Keratinocyte (primary cell): ENCODE measurements at places on chromosomes 4 and X. TPM values are rescaled to one million over a fixed set of nuclear protein-coding genes. Genes with fewer than 3 reads are reported as not detected.

DNA sequence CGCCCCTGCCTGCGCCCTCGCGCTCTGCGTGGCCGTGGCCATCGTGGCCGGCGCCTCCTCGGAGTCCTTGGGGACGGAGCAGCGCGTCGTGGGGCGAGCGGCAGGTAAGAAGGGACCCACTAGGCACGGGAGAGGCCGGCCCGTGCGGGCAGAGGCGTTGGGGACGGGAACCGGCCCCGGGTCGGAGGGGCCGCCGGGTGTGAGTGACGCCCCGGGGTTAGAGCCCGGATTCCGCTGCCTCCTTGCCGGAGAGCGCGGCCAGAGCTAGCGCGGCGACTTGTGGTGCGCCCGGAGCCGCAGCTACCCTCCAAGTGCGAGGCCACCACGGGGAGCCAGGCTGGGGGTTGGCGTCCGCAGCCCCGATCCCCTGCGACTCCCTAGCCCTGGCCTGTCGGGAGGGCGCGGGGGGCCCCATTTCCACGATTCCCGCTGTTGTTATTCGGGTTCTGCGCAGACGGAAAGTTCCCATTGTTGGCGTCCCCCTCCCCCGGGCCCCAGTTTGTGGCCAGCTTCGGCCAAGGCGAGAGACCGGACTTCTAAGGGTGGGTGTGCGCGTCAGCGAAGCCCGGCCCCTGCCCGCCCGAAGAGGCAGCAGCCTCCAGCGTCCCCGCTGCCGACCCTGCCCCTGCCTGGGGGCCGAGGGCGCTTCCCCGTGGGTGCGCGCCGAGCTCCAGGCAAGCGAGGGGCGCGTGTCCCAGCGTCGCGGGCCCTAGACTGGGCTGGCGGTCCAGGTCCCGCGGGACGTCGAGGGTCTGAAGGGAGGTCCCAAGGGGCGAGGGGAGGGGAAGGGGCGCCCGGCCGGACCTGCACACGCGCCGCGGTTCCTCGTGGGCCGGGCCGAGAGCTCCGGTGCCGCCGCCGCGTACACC, 1.1 kb downstream of the FGFR3 start:
- H3K36me3 ChIP-seq = peaks cover 9% of the 10 kb centered on the region
- peaks cover 8% of the 10 kb centered on the region for H3K27me3 ChIP-seq
- no peak overlapping the region for H3K27ac ChIP-seq
- peak overlapping the region; percentile 72 for H3K4me3 ChIP-seq

- H3K27me3 ChIP-seq = no peaks in the 10 kb centered on the region
- no peak for DNase-seq
- H3K4me3 ChIP-seq = no peak overlapping the region
- H3K4me1 ChIP-seq = peaks cover 3% of the 10 kb centered on the region
- no peak overlapping the region for H3K27ac ChIP-seq
Observed at GRCh38 chr4:22683726-22684125, 9.0 kb upstream of the GBA3 start.

- H3K27ac ChIP-seq = no peak overlapping the region
- H3K4me3 ChIP-seq = no peak overlapping the region
- DNase-seq = no peak
Observed at GRCh38 chrX:13538414-13538813, 31.0 kb upstream of the EGFL6 start.

- H3K27me3 ChIP-seq = no peaks in the 10 kb centered on the region
- peaks cover 8% of the 10 kb centered on the region for H3K4me1 ChIP-seq
- no peak overlapping the region for H3K4me3 ChIP-seq
- no peaks in the 10 kb centered on the region for H3K36me3 ChIP-seq
Observed at GRCh38 chrX:71922686-71923085, 12.0 kb downstream of the NHSL2 start.

GRCh38 chrX:35787867-35788266, 10.3 kb upstream of the MAGEB16 start:
- no peak overlapping the region for H3K27ac ChIP-seq
- no peaks in the 10 kb centered on the region for H3K4me1 ChIP-seq
- DNase-seq = no peak
- H3K36me3 ChIP-seq = no peaks in the 10 kb centered on the region
- no peaks in the 10 kb centered on the region for H3K27me3 ChIP-seq

DNA sequence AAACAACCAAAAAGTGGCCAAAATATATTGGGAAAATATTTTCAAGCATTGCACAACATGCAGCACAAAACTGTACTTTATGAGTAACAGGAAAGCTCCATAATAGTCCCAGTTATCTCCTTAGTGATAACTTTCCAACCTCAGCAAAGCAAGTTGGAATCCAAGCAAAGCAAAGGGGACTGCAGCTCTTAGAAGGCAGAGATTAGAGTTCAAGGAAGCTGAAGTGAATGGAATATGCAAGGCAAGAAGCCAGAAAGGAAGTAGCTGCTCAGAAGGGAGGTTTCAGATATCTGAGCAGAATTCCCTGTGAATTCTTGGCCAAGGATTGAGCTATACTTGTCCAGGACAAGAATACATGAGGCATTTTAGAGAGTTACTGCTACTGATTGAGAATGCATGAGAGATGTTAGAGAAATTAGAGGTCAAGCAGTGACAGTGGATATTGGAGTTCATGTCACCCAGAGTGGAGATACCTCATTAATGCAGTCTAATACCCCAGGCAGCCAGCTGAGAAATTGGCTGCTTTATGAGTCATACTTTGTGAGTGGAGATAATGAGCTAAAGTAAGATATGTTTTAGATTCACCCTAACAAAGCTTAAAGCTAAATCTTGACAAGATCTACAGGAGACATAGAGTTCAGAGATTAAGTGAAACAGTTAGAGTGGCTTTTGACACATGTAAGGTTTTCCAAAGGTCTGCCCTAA, 102.8 kb downstream of the INPP4B start:
- no peaks in the 10 kb centered on the region for H3K4me1 ChIP-seq
- no peak overlapping the region for H3K27ac ChIP-seq
- no peak for DNase-seq
- H3K4me3 ChIP-seq = no peak overlapping the region
- H3K36me3 ChIP-seq = no peaks in the 10 kb centered on the region
- H3K27me3 ChIP-seq = no peaks in the 10 kb centered on the region

DNA sequence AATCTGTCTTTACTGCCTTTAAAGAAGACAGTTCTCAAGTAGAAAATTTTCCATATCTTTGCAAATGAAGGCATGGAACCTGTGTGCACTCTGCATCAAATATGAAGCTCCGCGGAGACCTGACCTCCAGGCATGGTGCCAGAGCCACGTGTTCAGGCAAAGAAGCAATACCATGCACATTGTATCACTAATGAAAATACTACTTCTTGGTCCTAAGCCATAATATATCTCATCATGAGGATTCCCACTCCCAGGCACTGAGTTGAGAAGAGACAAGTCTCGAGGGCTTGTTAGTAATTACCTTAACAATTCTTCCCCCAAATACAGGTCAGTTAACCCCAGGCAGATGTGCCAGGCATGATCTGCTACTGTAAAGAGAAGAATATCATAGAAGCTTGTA, 56.7 kb downstream of the PCDH19 start:
- no peaks in the 10 kb centered on the region for H3K27me3 ChIP-seq
- H3K36me3 ChIP-seq = no peaks in the 10 kb centered on the region
- DNase-seq = no peak
- no peak overlapping the region for H3K4me3 ChIP-seq
- H3K27ac ChIP-seq = no peak overlapping the region
- no peaks in the 10 kb centered on the region for H3K4me1 ChIP-seq

DNA sequence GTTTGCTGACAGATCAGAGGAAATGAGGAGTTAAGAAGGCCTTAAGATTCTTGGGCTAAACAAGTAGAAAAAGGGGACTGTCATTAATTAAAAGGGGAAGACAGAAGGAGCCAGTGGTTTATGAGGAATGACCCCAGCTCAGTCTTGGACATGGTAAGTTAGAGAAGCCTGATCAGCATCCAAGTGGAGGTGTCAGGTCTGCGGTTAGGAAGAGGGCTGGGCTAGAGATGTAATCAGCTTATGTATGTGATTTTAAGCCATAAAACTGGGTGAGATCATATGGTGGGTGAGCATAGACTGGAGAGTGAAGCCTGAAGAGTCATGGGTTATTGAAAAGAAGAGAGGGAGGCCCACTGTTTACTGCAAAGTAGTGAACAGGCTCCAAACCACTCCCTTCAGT, 246.1 kb downstream of the NR3C2 start:
- DNase-seq = no peak
- no peak overlapping the region for H3K4me3 ChIP-seq
- no peaks in the 10 kb centered on the region for H3K27me3 ChIP-seq
- no peaks in the 10 kb centered on the region for H3K36me3 ChIP-seq

DNA sequence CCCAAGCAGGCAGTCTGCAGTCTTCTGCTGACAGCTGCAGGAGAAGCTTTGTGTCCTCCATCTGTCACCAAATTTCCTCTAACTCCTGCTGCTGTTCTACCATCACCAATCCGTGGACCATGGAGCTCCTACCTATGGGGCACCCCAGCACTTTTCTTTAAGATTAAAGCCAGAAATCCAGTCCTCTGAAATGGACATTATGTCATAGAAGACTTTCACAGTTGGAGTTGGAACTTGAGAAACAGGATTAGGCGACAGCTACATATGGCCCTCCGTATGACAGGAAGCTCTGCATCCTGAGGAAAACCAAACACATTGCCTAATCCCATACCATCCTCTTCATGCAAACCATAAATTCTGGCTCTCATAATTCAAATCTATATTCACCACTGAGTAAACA, 470.6 kb upstream of the GALNTL6 start:
- no peaks in the 10 kb centered on the region for H3K4me1 ChIP-seq
- no peaks in the 10 kb centered on the region for H3K36me3 ChIP-seq

DNA sequence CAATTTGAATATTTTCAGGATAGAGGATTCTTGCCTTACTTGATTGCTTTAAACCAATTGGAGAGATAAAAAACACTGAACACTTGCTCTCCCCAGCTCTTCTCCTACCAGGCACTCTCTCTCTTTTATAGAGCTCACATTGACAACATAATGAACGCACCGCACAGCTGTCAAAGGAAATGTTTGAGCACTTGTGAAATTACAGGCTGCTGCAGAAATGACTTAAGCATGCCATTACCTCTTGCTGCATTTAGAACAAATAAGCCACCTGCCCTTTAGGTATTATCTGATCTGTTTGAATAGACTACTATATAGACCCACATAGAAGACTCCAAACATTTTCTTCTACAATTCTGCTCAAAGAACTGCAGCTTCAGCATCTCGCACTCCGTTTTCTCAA, 227.7 kb downstream of the C4orf33 start:
- H3K27ac ChIP-seq = no peak overlapping the region
- no peaks in the 10 kb centered on the region for H3K27me3 ChIP-seq
- no peak overlapping the region for H3K4me3 ChIP-seq
- H3K4me1 ChIP-seq = no peaks in the 10 kb centered on the region
- no peak for DNase-seq

DNA sequence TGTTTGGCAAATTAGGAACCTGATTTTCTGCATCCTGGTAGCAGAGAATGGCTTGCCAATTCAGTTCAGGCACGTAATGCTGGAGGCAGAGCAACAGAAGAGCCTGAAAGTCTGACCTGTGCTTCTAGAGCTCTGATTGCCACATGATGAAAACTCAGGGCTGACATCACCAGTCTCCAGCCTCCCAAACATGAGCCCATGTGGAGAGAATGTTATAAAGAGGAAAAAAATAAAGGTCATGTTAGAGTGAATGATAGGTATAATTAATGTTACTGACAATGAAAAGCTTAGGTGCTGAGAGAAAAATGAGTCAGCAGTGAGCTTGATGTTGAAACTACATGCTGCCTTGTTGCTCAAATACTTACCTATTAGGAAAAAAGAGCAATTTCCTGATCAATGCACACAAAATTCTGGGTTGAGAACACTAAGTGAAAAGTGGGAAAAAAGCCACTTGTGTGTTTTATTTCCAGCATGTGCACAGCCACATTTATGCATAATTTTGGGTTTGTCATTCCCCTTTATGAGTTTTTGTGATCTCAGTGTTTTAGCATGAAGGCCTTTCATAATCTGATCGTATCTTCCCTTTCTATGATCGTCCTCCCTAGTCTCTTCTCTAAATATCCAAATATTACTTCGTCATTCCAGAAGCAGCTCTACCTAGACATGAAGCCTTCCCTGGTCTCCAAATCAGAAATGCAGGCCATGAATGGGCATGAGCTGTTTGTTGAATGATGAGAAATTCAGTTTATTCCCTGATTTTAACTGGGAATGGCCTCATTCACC, 113.3 kb upstream of the CPEB2 start:
- DNase-seq = no peak
- H3K4me3 ChIP-seq = no peak overlapping the region
- peaks cover 22% of the 10 kb centered on the region for H3K4me1 ChIP-seq

GRCh38 chr4:21735866-21736265, 212.7 kb downstream of the KCNIP4 start:
- no peaks in the 10 kb centered on the region for H3K27me3 ChIP-seq
- no peaks in the 10 kb centered on the region for H3K4me1 ChIP-seq
- no peak overlapping the region for H3K4me3 ChIP-seq
- no peak overlapping the region for H3K27ac ChIP-seq
- DNase-seq = no peak
- H3K36me3 ChIP-seq = no peaks in the 10 kb centered on the region

- H3K4me1 ChIP-seq = no peaks in the 10 kb centered on the region
- no peaks in the 10 kb centered on the region for H3K36me3 ChIP-seq
- H3K4me3 ChIP-seq = no peak overlapping the region
- DNase-seq = no peak
- no peak overlapping the region for H3K27ac ChIP-seq
Observed at GRCh38 chr4:6197433-6198174, 2.7 kb downstream of the JAKMIP1 start.

- H3K27ac ChIP-seq = no peak overlapping the region
- H3K36me3 ChIP-seq = no peaks in the 10 kb centered on the region
- DNase-seq = no peak
- H3K27me3 ChIP-seq = no peaks in the 10 kb centered on the region
Observed at GRCh38 chrX:37776987-37777325, 2.9 kb upstream of the CYBB start.

DNA sequence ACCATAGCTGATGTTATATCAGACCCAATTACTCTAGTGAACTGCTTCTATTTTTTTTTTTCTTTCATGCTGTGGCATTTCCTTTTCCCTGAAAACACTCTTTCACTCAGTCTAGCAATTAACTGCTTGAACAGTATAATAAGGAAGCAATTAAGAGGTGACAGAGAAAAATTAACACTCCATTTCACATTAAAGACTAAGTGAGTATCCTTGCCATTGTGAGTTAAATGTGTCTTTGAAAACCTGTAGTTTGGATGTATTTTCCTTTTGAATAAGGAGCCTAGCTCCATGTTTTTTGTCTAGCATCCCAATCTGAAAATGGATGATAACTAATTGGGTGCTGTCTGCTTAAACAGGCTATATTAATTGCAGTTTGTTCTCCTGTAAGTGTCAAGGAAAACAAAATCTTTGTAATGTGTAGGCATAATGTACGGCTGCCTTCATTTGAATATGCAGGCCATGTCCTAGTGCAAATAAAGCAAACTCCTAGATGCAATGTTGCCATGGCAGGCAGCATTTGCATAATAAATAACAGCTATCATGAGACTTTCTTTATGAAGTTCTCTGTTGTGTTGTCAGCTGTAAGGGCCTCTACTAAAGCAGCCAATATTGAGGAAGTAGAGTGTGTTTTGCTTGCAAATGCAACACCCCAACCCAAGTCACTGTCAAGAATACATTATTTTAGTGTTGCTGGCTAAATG, 416.7 kb downstream of the ZIC3 start:
- H3K27me3 ChIP-seq = no peaks in the 10 kb centered on the region
- no peak overlapping the region for H3K4me3 ChIP-seq
- no peak overlapping the region for H3K27ac ChIP-seq
- H3K36me3 ChIP-seq = no peaks in the 10 kb centered on the region
- DNase-seq = no peak

The STPG2 gene
- polyA plus RNA-seq = 0.07 TPM in 1 of 3 replicates, not detected in the others

The COX7B2 gene
- polyA plus RNA-seq = not detected in 3 replicates

The EPGN gene
- 212 to 506 TPM (median 330 TPM) in 3 replicates for polyA plus RNA-seq

The FHDC1 gene
- polyA plus RNA-seq = 0.96 to 2.1 TPM (median 1.6 TPM) in 3 replicates

The ZBTB33 gene
- 7.3 to 13.4 TPM (median 10.2 TPM) in 3 replicates for polyA plus RNA-seq

The SOX3 gene
- not detected in 3 replicates for polyA plus RNA-seq
